ENCODE measurements at places on chromosomes 5 and 9. TPM values are rescaled to one million over a fixed set of nuclear protein-coding genes. Genes with fewer than 3 reads are reported as not detected.
A peak's percentile ranks its signal among the peaks of the same experiment; 100 is the strongest.

DNA sequence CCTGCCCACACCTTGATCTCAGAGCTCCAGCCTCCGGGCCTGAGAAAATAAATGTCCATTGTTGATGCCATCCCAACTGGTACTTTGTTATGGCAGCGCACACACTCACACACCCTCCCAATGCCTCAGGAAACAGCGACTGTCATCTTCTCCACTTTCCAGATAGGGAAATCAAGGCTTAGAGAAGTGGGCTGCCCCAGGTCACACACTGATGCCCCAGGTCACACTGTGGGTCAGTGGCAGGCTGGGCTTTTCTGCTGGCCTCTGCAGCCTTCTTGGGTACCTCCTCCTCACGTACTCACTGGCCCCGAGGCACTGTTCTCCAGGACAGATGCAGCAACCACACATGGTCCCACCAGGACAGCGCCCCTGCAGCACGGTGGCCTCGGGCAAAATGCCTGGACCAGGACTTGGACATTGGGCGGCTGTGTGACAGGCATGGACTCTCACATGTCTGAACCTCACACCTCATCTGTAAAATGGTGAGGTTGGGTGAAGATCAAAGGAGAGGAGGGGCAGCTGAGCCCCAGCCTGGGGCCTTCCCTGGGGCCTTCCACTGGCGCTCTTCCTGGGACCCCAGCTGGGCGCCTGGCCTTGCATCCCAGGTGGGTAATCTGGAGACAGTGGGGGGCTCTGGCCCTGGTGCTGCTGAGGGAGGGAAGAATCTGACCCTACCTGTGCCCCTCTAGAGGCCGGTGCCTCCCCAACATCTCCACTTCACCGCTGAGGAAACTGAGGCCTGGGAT lies 156.0 kb downstream of the COL23A1 start:
- DNase-seq: no peak

GRCh38 chr9:2677915-2678889 lies 39.1 kb upstream of the KCNV2 start:
- no peak for DNase-seq

DNA sequence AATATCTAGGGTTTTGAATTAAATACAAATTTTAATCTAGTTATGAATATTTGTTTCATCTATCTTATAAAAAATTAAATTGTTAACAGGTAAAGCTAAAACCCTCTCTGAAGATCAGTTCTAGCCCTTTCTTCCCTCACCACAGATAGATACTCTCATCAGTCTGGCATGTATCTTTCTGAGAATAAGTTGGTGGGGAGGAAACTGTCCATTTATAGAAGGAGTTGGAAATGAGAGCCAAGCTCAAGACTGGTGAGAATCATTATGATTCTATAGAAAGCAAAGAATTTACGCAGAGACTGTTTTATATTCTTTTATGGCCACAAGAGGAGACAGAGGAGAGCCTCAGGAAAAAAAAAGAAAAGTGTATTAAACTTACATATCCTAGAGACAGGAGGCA lies 59.0 kb downstream of the STARD4 start:
- DNase-seq: no peak

DNA sequence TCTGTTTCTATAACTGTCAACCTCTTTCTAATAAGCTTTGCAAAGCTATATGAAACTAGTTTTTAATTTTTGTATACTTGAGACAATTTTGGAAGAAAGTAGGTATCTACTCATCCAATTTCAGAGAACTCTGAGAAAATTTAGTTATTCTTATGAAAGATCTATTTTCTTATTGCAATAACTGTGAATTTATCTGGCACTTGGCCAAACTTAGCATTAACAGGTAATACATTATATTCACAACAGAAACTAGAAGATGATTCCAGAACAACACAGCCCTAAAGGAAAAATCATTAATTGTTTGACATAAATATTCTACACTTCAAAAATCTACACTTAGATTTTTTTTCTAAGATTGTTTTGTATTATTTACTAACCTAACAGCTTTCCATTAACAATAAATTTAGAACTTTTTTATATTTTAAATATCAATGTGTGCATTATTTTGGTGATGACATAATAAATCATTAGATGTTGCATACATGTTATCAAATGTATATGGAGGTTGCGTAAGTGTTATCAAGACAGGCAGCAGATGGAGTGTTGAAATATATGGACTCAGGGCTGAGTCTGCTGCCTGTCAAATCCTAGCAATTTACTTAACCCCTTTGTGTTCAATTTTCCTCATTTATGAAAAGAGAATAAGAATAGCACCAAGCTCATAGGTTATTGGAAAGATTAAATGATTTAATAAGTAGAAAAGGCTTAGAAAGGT lies 141.8 kb downstream of the MUSK start:
- DNase-seq: no peak

GRCh38 chr9:129677456-129677855 lies 12.0 kb downstream of the PRRX2 start:
- peak; percentile 70 for DNase-seq

Gene RMRP
- 35,708 TPM for total RNA-seq

GRCh38 chr5:32249668-32250067 lies 63.1 kb downstream of the MTMR12 start:
- no peak for DNase-seq

DNA sequence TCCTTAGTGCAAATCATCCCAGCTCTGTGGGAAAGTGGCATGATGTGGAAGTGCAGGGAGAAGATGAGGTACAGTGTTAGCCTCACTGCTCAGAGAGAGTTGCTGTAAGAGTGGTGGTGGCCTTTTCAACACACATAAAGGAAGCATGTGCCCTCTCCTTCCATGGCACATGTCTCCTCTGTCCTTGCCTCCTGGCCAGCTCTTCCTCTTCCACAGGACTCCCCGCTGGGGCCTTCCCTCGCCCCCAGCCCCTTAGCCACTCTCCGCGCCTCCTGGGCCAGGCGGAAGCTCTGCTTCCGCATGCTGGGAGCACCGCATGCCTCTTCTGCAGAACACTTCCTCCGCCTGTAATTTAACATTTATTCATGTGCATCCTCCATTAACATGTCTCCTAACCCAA lies 4.8 kb upstream of the KCNMB1 start:
- DNase-seq: no peak

- no peak for DNase-seq
Observed at GRCh38 chr9:125325826-125326225, 64.2 kb downstream of the GAPVD1 start.

- no peak for DNase-seq
Observed at GRCh38 chr9:130498298-130498917, 53.6 kb downstream of the ASS1 start.

GRCh38 chr5:108919591-108920326 lies 172.1 kb downstream of the FER start:
- DNase-seq: no peak

- no peak for DNase-seq
Observed at GRCh38 chr9:33791117-33791516, 4.2 kb upstream of the PRSS3 start.

Gene TNFSF15
- not detected for total RNA-seq

DNA sequence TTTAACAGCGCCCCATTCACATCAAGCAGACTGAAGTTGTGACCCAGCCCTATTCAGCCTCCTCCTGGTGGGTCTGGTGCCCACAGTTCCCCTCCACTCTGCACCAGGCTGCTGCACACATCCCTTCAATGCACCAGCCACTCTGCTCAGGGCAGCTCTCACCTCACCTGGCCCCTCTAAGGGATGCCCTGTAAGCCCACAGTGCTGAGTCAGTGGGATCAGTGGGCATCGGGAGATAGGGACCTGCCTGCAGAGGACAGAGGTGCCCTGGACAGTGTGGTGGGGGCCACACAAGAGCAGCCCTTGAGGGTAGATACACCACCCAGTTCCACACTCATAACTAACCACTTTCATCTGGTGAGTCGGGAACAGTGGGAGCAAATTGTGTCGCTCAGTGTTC lies 38.3 kb upstream of the S1PR3 start:
- no peak for DNase-seq

GRCh38 chr5:93303291-93303691 lies 277.7 kb downstream of the NR2F1-AS1 start:
- no peak for DNase-seq

Gene CDH10
- total RNA-seq: 3.0 TPM

- DNase-seq: peak; percentile 59
Observed at GRCh38 chr5:151174612-151175101, 17.1 kb upstream of the ANXA6 start.

GRCh38 chr9:134939080-134939733 lies 21.5 kb upstream of the FCN1 start:
- no peak for DNase-seq

DNA sequence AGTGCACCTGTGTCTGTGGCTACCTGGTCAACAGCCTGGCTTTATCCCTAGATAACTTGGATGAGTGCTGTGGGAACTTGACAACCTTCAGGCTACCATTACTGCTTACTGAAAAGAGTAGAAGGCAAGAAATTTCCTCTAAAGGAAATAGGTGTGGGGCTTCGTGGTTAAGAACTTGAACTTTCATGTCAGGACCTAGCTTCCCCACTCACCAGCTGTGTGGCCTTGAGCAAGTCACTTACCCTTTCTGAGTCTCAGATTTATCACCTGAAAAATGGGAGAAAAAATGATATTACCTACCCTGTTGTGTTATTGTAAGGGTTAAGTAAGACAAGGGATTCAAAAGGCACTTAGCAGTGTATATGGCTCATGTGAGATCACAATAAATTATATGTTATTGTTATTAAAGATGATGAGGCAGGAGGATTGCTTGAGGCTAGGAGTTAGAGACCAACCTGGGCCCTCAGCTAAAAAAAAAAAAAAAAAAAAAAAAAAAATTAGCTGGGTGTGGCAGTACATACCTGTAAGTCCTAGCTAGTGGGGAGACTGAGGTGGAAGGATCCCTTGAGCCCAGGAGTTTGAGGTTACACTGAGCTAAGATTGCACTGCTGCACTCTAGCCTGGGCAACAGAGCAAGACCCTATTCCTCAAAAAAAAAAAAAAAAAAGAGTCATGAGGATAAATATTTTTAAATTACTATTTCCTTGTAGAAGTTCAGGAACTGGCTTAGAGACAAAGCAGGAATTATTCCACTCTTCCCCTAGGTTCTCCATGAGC lies 97.0 kb upstream of the SPRY4 start:
- no peak for DNase-seq

GRCh38 chr5:147464211-147464610 lies 45.7 kb downstream of the DPYSL3 start:
- no peak for DNase-seq

- DNase-seq: no peak
Observed at GRCh38 chr9:7238247-7238637, 480.5 kb downstream of the KDM4C start.

DNA sequence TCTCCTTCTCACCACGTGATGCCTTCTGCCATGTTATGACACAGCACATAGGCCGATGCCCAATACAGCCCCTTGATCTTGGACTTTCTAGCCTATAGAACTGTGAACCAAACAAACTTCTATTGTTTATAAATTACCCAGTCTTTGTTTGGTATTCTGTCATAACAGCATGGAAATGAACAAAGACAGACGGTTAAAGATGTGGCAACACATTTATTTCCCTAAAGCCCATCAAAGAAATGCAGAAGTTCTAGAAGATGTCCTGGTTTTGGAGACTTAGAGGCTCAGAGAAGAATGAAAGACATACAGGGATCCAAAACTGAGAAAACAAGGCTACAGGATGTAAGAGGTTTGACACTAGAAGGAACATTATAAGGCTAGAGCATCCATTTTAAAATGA lies 600.8 kb upstream of the DAB2 start:
- no peak for DNase-seq

Gene HAVCR2
- total RNA-seq: not detected

- DNase-seq: peak; percentile 86
Observed at GRCh38 chr9:124320062-124320973, 62.6 kb downstream of the NEK6 start.

DNA sequence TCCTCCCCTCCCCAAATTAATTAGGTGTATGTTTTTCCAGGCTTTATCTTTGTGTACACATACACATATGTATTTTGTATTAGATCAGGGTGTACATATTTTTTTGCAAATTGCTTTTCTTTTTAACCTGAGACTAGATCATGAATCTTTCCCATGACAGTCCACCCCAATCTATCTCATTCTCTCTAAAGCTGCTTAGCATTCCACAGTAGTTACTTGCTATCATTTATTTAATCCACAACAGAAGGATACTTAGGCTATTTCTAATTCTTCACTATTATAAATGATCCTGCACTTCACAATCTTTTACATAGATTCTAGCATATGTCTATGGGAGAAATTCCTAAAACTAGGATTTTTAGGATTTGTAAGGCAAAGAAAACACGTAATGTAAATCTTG lies 43.9 kb downstream of the SH3RF2 start:
- no peak for DNase-seq

DNA sequence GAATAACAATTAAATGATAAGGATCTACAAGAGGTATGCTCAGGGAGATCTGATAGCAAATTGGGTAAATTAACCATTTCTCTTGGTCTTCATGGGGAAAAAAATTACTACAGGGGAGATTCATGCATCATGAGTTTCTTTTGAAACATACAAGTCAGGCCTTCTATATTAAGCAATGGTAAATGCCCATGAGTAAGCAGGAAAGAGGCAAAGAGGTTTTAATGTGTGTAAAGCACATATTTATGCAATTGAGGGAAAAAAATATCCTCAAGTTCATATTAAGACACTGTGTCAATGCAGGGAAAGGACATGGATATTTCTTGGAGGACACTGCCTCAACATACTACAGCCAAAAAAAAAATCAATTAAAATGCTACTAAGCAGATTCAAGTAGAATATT lies 73.4 kb upstream of the NR4A3 start:
- DNase-seq: no peak

Gene GNAQ
- 72.8 TPM for total RNA-seq

- no peak for DNase-seq
Observed at GRCh38 chr5:2617461-2617860, 134.0 kb downstream of the IRX2 start.

Gene LECT2
- not detected for total RNA-seq

Gene RAI14
- total RNA-seq: 259 TPM

DNA sequence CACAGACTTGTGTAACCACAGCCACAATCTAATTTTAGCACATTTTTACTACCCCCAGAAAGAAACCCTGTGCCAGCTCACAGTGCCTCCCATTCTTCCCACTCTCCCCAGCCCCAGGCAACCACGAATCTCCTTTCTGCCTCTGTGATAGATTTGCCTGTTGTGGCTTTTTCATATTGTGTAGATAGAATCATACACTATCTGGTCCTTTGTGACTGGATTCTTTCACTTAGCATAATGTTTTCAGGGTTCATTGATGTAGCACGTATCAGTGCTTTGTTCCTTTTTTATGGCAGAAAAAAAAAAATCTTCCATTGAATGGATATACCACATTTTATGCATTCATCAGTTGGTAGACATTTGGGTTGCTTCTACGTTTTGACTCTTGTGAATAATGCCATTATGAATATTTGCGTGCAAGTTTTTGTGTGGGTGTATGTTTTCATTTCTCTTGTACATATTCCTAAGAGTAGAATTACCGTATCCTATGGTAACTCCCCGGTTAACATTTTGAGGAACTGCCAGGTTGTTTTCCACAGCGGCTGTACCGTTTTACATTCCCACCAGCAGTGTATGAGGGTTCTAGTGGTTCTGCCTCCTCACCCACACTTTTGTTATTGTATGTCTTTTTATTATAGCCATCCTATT lies 64.5 kb downstream of the RCL1 start:
- no peak for DNase-seq

DNA sequence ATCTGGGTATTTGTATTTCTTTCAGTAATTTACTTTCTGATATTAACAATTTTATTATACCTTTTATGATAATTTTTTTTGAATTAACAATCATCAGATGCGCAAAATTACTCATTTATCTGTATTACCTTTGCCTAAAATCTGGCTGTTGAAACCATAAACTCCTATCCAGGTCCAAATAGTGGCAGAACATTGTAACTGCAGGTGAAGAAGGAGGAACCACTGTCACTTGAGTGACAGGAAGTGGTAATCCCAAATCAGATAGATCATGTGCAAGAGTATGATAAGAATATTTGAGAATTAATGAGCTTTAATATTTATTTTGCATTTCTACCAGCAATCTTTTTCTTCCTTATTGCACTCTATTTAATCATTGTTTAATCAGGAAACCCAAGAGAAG lies 139.3 kb upstream of the TLE4 start:
- no peak for DNase-seq

Data from glutamatergic neuron (in vitro differentiated cells).